ENCODE measurements at places on chromosomes 3 and 15.

DNA sequence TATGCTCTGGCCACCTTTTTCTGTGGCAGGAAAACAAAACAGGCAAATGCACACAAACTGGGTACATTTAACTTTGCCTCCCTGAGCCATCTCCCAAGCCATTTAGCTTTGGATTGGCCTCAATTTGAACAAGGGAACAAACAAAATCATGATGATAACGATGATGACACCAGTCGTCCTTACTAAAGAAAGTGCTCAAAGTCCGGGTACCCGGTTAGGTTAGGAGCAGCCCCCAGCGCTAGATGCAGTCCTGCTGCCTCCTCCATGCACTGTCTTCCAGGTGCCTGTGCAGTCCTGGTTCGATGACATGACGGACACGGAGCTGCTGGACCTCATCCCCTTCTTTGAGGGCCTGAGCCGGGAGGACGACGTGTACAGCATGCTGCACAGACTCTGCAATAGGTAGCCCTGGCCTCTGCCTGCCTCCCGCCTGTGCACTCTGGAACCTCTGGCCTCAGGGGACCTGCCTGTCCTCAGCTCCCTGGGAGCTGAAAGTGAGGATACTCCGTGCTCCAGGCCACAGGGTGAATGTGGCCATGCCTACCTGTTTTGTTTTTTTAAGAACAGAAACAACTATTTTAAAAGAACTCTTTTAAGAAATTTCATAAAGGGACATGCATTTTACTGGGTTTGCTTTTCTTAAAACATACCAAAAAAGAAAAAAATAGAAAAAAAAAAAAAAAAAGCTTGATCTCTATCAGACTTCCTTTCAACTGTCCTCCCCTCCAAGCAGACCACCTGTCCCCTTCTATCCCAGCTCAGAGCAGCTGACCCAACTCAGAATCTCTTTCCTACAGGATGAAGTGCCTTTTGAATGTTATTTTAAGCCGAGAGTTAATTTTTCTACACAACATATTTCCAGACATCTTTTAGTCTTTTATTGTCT is 9.9 kb upstream of the VILL start:
- no peak for DNase-seq

GRCh38 chr3:177574222-177574856 is 377.1 kb upstream of the TBL1XR1 start:
- DNase-seq: no peak

- DNase-seq: peak; percentile 45
Observed at GRCh38 chr3:116886202-116886893, 176.8 kb downstream of the TUSC7 start.

GRCh38 chr3:99846477-99847160 is 29.0 kb downstream of the CMSS1 start:
- peak; percentile 18 for DNase-seq

GRCh38 chr3:183489455-183490210 is 61.2 kb upstream of the MCF2L2 start:
- DNase-seq: no peak

DNA sequence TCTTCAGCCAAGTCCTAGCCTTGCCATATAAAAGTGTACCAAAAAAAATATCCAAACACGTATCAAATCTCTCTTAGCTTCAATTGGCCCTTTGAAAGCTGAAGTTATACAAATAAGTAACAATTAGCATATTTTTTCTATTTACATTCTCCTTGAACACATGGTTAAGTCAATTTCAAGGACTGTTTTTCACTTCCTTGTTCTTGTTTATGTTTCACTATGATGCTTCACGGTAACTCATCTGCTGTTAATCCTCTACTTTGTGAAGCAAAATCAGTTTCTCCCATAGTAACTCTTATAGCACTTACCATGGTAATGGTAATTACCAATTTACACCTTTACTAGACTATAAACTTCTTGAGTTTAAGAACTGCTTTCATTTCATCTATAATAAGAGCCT is 10.6 kb upstream of the SPRED1 start:
- DNase-seq: no peak

GRCh38 chr3:67382536-67382935 is 271.9 kb downstream of the SUCLG2 start:
- DNase-seq: no peak

DNA sequence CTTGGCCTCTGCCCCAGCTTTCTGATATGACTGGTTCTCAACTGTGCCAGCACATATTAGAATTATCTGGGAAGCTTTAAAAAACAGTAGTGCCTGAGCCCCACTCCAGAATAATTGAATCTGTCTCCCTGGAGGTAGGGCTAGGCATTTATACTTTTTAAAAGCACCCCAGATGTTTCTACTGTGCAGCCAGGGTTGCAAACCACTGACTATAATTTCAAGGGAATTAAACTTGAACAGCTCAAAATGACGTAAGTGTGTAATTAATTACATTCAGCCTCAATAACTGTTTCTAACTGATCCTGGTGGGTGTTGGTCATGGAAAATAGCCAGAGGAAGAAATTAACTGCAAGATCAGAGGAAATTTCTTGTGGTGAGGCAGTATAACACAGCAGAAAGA is 4.4 kb upstream of the IRAK2 start:
- no peak for DNase-seq

DNA sequence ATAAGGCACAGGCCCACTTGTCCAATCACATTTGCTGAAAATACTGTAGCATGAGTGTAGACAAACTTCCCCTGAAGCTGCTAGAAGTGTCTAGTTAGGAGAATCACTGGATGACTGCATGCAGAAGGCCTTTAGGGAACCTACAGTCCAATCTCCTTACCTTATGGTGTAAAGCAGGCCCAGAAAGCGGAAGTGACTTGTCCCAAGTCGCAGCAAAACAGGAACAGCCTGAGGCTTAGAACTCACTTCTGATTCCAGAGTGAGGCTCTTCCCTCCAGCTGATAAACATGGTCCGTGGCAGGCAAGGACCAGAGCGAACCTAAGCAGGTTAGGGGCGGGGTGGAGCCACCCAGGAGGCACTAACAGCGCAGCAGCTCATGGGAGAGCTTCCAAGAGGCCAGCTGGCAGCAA is 2.5 kb downstream of the GRAMD2A start:
- peak; percentile 95 for DNase-seq

- no peak for DNase-seq
Observed at GRCh38 chr3:97822359-97822775, 556 bp downstream of the CRYBG3 start.

- DNase-seq: no peak
Observed at GRCh38 chr3:177351757-177352158, 154.5 kb upstream of the TBL1XR1 start.

GRCh38 chr15:84914351-84914750 is 29.9 kb downstream of the SLC28A1 start:
- no peak for DNase-seq

DNA sequence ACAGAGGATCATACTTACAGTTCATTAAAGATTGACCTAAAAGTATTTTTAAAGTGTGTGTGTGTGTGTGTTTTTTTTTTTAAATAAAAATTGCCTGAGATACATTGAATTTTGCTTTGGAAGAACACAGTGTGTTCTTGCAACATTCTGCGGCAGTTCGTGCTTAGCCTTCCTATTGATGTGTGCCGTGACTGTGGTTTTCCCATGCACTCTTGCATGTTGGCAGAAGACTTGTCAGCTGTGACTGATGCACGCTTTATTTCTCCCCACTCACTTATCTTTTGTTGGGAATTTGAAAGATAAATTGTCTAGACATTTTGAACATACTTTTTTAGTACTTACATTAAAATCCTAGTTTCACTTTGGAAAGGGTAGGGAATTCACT is 136.3 kb upstream of the LRRFIP2 start:
- peak; percentile 78 for DNase-seq

DNA sequence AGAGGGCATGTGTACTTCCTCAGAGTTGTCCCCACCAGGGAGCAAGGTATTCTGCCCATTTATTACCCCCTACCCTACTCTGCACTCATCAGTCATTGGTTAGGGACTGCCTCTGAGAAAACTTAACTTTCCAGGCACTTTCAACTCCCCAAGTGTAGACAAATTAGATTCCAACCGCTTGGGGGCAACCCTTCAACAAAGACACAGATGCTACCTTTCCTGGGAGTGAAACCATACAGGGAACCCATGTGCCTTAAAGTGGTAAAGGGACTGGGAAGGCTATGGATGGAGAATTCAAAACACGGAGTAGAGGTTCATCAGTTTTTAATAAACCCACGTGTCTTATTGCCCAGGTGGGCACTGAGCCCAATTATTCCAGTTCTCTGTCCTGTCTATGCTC is 19.4 kb upstream of the UBE2E2 start:
- no peak for DNase-seq

DNA sequence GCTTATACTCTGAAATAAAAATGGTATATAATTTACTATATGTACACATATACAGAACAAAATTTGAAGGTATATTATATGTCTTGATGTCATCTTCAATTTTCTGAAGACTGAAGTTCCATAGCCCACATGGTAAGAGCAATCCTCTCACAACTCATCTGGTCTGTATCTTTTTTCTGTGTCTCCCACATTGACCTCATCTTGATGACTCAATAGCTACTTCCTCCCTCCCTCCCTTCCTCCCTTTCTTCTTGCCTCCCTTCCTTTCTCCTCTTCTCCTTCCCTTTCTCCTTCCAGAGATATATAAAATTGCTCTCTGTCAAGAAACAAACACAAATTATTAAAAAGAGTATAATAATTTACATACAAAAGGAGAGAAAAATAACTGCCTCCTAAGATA is 268.5 kb downstream of the SQOR start:
- no peak for DNase-seq

DNA sequence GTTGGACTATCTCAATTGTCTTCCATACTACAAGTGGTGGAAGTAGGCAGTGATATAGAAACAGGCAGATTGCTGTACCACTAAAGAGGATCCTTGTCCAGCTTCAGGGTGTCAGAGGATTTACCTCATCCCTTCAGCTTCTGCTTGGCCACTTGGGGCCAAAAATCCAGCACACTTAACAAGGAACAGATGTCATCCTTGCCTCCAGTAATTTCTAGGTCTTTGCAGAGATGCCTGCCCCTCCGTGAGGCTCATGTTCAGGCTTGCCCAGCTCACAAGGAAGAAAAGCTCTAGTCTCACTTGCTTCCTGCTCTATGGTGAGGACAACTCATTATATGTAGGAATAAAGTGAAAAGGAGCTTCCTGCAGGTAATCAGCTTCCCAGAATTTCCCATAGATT is 510.3 kb downstream of the EPHA3 start:
- DNase-seq: no peak

- DNase-seq: peak; percentile 27
Observed at GRCh38 chr3:184234224-184234623, 4.8 kb downstream of the VWA5B2 start.

GRCh38 chr3:178826435-178827123 is 245.0 kb downstream of the ZMAT3 start:
- DNase-seq: no peak

DNA sequence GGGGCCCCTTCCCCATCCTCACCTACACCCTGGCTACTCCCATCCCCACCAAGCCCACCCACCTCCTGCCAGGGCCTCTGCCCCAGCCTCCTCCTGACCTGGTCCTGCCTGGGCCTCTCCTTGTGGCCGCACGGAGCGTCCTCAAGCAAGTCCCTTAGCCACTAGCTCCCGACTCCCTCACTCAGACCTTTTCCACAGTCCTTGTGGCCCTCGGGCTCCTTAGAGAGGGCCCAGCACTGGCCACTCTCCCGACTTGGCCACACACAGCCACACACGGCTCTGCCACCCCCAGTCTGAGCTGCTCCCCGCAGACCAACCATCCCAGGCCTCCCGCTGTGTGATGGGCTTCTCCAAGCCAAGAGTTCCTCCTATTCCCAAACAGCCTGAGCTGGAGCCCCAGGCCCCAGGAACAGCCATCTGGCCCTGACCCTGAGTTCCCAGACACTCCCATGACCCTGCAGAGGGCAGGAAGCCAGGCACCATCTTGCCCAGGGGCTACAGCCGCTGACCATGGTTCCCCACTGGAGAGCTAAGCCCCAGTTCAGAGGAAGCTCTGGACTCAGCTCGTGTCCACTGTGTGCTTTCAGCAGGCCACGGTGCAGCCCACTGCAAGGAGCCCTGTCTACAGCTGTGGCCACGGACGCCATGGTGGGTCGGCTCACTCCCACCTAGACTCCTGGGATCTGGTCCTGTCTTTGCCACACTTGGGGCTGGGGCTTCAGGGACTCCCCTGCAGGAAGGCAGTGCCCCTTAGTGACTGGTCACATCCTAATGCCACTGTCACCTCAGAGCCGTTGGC is 7.0 kb upstream of the RAB43 start:
- no peak for DNase-seq

DNA sequence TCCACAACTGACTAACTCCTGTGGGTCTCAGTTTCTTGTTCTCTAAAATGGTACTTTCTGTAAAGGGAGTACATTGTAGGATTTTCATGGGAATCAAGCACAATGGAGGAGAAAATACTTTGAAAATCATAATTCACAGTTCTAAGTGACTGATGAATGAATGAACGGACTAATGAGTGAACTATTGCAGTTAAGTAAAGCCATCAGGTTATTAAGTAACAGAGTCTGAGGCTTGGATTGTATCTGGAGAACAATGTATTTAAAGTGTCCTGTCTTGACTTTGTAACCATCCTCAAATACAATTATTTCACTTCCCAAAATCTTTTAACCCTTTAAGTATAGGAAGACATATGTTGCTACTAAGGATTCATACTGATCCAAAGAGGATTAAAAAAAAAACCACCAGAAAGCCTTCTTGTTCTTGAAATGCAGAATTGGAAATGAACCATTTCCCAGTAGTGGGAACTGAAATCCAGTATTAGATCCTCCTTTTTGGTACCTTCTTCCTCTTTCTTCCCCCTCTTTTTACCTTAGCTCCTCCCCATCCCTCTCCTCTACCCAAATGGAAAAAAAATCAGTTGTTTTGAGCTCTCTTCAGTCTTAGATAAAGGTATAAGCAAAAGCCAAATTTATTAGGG is 13.2 kb upstream of the BCL6 start:
- DNase-seq: peak; percentile 99

- DNase-seq: no peak
Observed at GRCh38 chr15:63186065-63186464, 3.3 kb upstream of the RAB8B start.

GRCh38 chr15:89175617-89176191 is 45.7 kb downstream of the RLBP1 start:
- DNase-seq: no peak

GRCh38 chr3:124671106-124671505 is 59.1 kb upstream of the UMPS start:
- peak; percentile 25 for DNase-seq

DNA sequence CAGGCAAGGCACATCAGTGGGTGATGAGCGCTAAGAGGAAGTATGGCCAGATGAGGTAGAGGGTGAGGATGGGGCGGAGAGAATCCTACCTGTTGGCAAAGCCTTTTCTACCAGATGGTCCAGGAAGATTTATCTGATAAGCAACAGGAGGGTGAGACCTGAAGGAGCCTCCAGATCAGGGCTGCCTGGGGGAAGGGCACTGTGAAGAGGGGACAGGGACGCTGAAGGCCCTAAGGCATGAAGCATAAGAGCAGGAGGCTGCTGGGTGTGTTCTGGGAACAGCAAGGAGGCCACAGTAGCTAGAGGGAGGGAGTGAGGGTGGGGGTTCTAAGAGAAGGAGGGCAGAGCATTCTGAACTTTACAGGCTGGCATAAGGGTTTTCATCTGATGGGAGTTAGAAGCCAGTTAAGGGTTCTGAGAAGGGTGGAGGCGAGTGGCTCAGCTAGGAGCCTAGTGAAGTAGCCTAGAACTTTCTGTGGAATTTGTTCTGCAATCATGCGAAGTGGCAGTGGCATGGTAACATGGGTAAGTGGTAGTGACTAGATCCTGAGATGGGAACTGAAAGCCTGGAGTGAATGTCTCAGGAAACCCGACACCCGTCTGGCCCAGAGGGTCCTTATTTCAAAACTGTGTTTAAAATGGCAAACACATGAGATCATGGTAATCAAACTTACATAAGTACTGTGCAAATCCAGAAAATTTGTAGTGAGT is 29.9 kb downstream of the CGNL1 start:
- DNase-seq: peak; percentile 84

All from MV-4-11 (cell line).